ENCODE measurements at places on chromosomes 16 and 17.
A peak's percentile ranks its signal among the peaks of the same experiment; 100 is the strongest.

DNA sequence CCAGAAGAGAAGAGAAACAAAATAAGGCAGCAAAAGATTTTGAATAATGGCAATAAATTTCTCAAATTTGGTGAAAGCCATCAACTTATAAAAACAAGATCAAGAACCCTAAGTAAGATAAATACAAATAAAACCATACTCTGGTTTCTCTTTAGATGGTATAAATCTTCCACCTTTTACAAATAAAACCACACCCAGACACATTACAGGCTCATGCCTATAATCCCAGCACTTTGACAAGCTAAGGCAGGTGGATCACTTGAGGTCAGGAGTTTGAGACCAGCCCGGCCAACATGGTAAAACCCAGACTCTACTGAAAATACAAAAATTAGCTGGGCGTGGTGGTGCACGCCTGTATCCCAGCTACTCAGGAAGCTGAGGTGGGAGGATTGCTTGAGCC lies 43.8 kb downstream of the TTLL6 start:
- no peak for DNase-seq

DNA sequence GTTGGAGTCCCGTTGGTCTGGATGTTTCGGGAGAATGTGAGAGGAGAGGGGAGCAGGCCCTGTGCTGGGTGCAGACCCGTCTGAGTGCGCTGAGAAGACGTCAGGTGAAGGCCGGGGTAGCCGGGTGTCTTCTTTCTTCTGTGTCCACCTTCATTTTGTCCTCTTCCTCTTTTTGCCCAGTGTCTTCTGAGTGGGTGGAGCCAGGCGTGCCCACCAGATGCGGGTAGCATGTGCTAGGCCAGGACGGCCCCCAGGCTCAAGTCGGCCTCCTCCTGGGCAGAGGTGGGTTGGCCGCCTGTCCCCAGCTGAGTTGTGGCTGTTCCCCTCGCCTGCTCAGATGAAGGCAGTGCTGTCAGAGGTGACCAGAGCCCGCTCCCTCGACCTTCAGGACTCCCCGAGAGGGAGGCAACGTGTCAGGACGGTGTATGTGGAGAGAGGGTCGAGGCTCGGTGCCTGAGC lies 3.5 kb downstream of the METRNL start:
- DNase-seq: no peak

- no peak for DNase-seq
These were observed 15.8 kb upstream of the TBKBP1 start for GRCh38 chr17:47678196-47678595.

- DNase-seq: no peak
These were observed 744 bp upstream of the NF1 start for GRCh38 chr17:31093866-31094599.

GRCh38 chr16:24747441-24747840 lies 18.0 kb downstream of the TNRC6A start:
- no peak for DNase-seq

DNA sequence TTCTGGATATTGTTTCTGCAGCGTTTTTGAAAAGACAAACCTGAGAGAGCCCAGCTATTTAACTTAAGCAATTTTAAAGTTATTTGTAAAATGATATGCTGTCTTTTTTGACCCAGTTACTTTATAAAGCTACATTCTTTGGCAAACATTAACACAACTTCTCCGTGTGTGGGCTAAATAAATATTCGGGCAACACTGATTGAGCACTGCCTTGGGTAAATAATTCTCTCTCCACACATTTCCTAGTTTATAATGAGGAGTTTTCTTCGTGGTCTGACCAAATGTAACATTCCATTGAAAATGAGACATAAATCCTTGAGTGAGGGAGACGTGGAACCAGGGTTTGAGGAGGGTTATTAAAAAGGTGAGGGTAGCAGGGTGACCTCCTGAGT lies 142.8 kb downstream of the WWOX start:
- DNase-seq: no peak

GRCh38 chr17:65230040-65230439 lies 92.9 kb downstream of the RGS9 start:
- DNase-seq: no peak

- no peak for DNase-seq
These were observed 37.2 kb upstream of the ULK2 start for GRCh38 chr17:19904924-19905323.

GRCh38 chr17:41335747-41336146 lies 14.9 kb downstream of the KRT33A start:
- DNase-seq: no peak

GRCh38 chr16:55775857-55776256 lies 57.0 kb downstream of the CES1 start:
- no peak for DNase-seq

DNA sequence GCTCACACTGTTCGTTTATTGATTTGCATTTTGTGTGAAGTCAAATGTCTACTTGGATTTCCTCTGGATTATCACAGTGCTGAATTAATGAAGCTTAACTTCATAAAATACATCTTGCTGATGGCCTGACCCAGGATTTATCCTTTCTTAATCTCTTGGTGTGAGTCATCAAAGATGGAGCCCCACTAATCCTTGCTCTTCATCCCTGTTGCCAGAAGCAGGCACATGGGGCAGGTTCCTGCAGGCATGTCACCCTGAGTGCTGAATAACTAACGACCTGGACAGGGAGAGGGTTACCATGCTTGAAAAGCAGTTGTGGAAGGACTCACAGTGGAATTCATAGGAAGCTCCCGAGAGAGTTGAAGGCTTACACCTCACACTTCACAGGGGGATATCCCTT lies 56.0 kb upstream of the FA2H start:
- no peak for DNase-seq

DNA sequence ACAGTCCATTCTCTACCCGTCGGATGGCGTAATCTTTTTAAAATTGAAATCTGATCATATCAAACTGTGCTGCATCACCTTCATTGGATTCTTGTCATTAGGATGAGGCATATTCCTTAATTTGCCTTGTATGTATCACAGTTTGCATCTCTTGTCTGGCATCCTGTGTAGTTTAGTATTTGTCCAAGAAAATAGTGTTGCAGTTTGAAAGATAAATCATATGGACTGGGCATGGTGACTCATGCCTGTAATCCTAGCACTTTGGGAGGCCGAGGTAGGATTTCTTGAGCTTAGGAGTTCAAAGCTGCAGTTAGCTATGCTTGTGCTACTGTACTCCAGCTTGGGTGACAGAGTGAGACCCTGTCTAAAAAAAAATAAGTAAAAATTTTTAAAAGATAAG lies 5.8 kb upstream of the RSL1D1 start:
- DNase-seq: peak; percentile 48
